ENCODE measurements at places on chromosomes 12 and 14.

DNA sequence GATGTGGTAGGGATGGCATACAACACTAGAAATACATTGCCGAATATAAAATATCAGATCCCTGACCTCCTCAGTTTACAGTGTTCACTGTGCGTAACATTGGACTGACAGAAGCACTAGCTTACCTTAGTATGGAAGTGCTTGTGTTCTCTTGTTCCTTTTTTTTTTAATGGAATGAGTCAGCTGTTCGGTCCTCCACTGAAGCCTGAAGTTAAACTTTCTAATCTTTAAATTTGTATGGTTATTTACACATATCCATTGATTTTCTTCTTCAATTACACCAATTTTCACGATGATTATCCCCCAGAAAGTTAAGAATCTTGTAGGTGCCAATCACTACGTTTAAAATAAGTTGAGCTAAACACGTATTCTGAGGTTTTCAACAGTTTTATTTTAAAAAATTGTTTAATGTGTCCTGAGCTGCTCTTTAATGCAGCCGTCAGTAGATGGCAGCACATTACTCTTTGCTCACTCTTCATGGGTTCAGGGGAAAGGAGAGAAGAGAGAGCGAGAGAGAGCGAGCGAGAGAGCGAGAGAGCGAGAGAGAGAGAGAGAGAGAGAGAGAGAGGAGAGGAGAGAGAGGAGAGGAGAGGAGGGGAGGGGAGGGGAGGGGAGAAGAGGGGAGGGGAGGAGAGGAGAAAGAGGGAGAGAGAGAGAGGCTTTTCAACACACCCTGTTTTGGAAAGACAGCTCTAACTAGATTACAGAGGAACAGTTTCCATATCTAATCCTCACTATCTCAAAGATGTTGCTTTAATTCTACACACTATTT lies 134.7 kb upstream of the SCAF11 start:
- peak; percentile 89 for DNase-seq

DNA sequence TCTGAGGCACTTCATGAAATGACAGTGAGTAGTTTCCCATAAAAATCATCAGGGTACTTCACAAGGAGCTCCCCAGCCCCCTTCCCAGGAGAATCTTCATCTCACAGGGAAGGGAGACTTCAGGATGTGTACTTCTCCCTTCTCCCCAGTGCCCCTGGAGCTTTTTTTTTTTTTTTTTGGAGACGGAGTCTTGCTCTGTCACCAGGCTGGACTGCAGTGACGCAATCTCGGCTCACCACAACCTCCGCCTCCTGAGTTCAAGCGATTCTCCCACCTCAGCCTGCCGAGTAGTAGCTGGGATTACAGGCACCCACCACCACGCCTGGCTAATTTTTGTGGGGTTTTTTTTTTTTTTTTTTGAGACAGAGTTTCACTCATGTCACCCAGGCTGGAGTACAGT lies 10.4 kb downstream of the ITPK1 start:
- DNase-seq, result no peak

GRCh38 chr14:65840118-65840751 lies 427.7 kb downstream of the FUT8 start:
- no peak for DNase-seq

DNA sequence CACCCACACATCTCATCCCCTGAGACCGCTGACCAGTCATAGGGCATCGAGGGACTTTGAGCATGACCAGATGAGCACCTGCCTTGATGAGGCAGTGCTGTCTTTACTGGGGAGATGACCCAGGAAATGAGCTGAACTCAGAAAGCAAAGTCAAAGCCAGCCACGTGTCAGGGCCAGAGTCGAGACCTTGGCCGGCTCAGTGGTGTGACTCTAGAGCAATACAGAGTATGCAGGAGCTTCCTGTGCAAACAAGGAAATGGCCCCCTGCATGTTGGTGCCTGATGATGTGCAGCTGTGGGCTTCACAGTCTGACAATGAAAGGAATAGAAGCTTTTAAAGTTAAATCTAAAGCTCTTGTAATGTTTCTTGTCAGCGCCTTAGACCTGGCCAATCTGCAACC lies 332.9 kb downstream of the PCNX1 start:
- no peak for DNase-seq

- DNase-seq, result no peak
Measured at GRCh38 chr12:47781479-47782371, 8.7 kb downstream of the SLC48A1 start.

GRCh38 chr12:95114766-95115405 lies 41.5 kb upstream of the NR2C1 start:
- no peak for DNase-seq

- no peak for DNase-seq
Measured at GRCh38 chr14:92353447-92353846, 30.5 kb downstream of the SLC24A4 start.

- no peak for DNase-seq
Measured at GRCh38 chr14:68133856-68134255, 314.3 kb downstream of the RAD51B start.

DNA sequence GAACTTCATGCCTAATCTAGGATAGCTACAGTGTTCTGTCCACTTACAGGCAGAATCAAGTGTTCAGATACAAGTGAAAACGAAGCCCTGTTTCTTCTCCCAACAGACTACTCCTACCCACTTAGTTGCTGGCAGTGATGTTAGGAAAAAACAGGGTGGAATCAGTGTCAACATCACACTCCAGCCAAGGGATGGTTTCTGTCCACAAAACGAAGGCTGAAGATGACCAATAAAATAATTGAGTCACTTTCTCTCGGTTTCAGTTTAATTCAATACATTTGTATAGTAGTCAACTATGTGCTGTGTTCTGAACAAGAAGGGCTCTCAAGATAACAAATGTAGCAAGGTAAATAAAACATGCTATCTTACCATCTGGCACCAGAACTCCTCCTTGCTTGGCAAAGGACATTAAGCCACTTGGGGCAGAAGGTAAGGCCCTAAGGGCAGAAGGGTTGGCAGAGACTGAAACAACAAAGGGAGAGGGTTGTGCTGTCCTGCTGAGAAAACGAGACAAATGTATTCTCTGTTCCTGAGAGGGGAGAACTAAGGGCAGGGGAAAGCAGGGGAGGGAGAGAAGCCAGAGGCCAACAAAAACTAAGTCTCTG lies 393.6 kb downstream of the DPF3 start:
- no peak for DNase-seq

DNA sequence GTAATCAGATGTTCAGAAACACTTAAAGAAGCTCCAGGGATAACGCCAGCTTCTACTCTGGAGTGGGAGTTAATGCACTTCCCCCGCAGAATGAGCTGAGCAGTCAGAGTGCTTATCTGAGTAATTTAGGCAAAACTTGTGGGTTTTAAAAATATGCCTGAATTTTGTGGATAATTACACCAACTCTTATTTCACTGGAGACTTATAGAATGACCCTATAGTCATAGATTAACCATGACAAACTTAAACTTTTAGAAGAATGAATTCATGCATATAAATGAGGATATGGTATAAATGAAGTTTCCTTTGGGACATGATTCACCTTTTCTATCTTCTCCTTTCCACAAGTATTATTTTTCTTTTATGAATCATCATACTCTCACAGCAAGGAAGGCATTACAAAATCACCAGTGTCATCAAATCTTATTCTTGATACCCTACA lies 241.1 kb upstream of the FBXO33 start:
- DNase-seq, result peak; percentile 75

DNA sequence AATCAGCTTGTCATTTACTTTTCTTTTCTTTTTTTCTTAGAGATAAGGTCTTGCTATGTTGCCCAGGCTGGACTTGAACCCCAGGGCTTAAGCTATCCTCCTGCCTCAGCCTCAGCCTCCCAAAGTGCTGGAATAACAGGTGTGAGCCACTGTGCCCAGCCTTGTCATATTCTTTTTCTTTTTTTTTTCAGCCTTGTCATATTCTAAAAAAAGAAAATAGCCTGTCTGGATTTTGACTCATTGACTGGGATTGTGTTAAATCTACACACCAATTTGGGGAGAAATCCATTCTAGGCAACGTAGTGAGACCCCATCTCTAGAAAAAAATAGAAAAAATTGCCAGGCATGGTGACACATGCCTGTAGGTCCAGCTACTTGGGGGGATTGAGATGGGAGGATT lies 24.1 kb downstream of the ATP5MC2 start:
- DNase-seq, result no peak

GRCh38 chr12:26746121-26746714 lies 86.8 kb downstream of the ITPR2 start:
- DNase-seq, result no peak

- no peak for DNase-seq
Measured at GRCh38 chr14:70832561-70833305, 23.4 kb upstream of the MAP3K9 start.

- DNase-seq, result no peak
Measured at GRCh38 chr12:57272337-57273151, 21.6 kb upstream of the STAC3 start.

DNA sequence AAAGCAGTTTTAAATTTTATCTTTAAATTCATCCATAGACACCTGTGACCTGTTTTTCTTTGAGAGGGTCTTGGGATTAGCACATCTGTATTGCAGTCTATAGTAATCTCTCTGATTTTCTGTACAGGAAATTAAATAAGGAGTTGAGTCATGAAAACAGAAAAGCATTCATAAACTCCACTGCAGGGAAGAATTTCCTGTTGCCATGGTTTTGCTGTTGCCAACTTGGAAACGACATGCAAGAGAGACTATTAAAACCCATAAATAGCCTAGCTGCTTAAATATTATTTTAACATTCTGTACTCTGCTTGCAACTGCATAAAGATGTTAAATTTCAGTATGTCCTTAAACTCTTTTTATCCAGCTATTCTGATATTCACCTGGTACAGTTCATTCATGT lies 281.0 kb upstream of the RGS6 start:
- peak; percentile 58 for DNase-seq

GRCh38 chr12:130829391-130830245 lies 9.4 kb downstream of the STX2 start:
- DNase-seq, result no peak

DNA sequence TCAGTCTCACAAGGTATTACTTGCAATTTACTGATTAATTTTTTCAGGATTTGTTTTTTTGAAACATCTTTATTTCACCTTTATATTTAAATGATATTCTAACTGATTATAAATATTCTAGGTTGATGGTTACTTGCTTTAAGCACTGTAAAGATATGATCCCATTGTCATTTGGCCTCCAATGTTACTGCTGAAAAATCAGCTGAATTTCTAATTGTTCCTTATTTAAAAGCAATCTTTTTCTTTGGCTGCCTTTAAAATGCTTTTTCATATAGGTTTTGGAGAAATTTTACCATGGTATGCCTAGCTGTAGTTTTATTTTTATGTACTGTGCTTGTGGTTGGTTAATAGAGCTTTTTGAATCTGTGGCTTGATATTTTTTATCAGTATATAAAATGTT lies 275.6 kb upstream of the PPFIA2 start:
- no peak for DNase-seq

DNA sequence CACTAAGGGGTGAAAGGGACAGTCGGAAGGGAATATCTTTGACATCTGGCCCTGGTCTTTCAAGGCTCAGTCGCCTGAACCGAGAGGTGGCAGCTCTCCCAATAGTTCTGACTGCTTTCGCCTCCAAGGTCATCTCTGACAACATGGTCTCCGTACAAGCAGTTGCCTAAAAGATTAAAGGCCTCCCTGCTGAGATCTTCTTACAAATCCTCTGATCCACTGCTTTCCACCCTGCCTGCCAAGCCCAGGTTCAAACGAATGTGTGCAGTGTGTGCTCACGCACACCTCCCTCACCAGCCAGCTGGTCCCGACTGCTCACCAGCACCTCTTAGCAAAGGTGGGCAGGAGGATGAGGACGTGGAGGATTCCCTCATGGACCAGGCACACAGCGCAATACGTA lies 10.4 kb downstream of the B4GALNT3 start:
- DNase-seq, result no peak

DNA sequence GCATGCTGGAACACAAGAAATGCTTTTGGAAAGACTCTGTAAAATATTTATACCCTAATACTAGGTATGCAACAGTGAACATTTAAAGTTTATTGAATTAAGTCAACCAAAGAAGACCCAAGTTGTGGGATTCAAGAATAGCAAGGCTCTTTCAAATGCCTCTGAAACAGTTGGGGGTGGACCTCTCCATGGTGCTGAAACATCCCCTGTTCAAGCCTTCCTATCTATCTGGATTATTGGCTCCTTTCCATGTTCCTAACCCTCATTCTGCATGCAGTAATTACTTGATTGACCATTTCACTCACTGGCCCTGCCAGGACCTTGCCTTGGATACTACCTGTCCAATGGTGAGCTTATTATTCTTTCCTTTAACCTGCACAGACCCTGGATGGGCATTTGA lies 349.7 kb downstream of the NRXN3 start:
- DNase-seq, result no peak

DNA sequence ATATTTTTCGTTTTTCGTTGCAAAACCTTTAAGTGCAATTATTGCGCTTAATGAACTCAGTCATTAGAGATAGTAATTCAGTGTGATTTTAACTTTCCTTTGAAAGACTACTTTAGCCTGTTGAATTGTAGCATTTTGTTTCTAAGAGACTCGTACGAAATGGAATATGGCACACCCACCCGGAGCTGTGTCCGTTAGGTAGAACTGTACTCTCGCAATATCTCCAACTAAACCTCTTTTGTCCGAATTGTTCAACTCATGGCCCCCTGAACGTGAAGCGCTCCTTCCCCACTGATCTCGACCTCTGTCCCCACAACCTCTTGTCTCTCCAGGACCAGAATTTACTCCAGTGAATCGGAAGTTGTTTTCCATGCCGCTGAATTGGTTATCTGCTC lies 800 bp downstream of the PCNX4 start:
- no peak for DNase-seq

GRCh38 chr12:131676544-131676943 lies 34.3 kb upstream of the SFSWAP start:
- no peak for DNase-seq

DNA sequence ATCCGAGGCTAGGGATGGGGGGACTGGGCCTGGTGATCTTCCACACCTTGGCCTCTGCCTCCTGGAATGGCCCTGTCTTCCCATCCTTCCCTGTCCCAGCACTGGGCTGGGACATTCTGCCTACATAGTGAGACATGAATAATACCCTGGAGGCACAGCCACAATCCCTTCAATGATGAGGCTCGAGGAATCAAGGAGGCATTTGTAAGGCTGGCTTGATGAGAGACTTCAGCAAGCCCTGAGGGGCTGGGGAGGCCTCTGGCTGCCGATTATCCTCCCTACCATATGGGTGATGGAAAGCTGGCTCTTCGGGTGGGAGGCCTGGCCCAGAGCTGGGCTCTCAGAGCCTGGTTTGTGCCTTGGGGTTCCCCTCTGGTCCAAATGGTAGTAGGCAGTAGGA lies 92.5 kb downstream of the CALM1 start:
- DNase-seq, result no peak

- peak; percentile 88 for DNase-seq
Measured at GRCh38 chr12:124655048-124655697, 87.8 kb upstream of the NCOR2 start.

Data from putamen (tissue), 1 donor.